ENCODE measurements at places on chromosomes 6 and 20. TPM values are rescaled to one million over a fixed set of nuclear protein-coding genes. Genes with fewer than 3 reads are reported as not detected.
A peak's percentile ranks its signal among the peaks of the same experiment; 100 is the strongest.

FAM50B gene
- total RNA-seq = 15.3 TPM

MOG gene
- total RNA-seq = not detected

DNA sequence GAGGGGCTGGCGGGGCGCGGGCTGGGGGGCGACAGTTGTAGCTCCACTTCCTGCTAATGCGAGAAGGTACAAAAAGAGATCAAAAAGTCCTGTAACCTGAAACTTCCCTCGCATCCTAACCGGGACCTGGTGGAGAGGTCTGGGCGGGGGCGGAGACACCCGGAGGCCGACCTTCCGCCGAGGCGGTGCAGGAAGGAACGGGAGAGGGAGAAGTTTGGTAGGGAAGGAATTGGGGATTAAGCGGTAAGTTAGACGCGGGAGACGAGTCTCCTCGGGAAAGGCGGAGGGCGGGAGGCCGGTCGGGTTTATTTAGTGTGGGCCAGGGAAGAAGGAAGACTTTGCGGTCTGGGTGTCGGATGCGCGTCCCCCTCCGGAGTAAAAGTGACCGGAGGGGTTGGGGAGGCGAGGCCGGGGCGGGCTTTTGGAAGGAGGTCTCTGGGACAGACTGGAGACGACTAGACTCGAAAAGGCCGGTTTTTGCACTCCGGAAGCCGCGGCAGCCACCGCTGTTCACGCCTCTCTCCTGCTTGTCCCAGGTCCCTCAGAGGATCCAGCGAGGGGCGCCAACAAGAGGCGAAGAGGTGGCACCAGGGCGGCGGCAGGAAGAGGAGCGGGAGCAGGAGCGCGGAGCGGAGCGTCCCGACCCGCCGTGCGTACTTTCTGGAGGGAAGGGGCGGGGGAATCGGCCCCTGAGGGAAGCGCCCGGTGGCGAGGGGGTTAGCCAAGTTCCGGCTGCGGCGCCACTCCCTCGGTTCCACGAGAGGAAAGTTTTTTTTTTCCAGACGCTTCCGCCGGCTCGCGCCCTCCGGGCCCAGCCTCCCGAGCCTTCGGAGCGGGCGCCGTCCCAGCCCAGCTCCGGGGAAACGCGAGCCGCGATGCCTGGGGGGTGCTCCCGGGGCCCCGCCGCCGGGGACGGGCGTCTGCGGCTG is 734 bp downstream of the TPBG start:
- peak overlapping the region; percentile 61 for H3K4me3 ChIP-seq
- H3K27me3 ChIP-seq = peaks cover 30% of the 10 kb centered on the region
- DNase-seq = peak; percentile 33
- peak overlapping the region; percentile 83 for H3K27ac ChIP-seq
- H3K36me3 ChIP-seq = no peaks in the 10 kb centered on the region

DNA sequence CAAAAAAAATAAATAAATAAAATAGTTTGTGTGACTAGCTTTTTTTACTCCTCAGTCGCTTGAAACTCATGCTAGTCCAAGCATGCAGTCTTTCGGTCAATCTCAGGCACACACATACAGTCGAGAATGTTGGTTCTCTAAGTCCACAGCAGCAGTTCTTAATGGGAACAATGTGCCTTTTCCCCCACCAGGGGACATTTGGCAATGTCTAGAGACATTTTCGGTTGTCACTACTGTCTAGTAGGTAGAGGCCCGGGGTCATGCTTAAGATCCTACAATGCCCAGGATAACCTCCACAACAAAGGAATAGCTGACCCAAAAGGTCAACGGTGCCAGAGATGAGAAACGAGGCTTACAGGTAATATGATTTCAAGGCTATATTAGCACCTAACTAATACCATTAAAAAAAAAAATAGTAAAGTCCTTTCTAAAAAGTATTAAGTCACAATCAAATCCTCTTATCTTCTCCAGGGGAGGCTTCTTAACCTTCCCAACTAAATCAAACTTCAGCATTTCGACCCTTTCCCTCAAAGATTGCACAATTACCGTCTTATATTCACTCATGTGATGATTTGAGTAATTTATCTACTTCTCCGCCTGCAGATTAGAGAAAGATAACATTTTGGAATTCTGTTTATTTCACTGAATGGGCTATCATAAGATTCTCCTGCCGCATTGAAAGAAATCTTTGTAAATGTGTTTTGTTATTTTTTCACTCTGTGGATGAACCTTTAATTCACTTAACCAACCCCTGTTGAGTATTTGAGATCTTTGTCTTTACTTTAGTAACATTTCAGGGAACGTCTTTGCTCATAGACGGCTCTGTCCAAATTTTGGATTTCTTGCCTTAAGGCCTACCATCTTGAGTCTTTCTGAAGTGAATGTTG is 8.1 kb upstream of the SALL4 start:
- no peaks in the 10 kb centered on the region for H3K4me1 ChIP-seq
- no peak overlapping the region for H3K4me3 ChIP-seq
- no peak overlapping the region for H3K27ac ChIP-seq
- no peak for DNase-seq

- H3K27me3 ChIP-seq = no peaks in the 10 kb centered on the region
- H3K4me3 ChIP-seq = no peak overlapping the region
- H3K27ac ChIP-seq = no peak overlapping the region
- H3K4me1 ChIP-seq = no peaks in the 10 kb centered on the region
- no peaks in the 10 kb centered on the region for H3K36me3 ChIP-seq
- DNase-seq = no peak
Measured at GRCh38 chr20:9035126-9035525, 33.8 kb upstream of the PLCB4 start.

GRCh38 chr6:69933239-69933638 is 66.9 kb downstream of the COL19A1 start:
- DNase-seq = no peak
- H3K27me3 ChIP-seq = no peaks in the 10 kb centered on the region
- no peak overlapping the region for H3K4me3 ChIP-seq
- H3K36me3 ChIP-seq = no peaks in the 10 kb centered on the region
- H3K4me1 ChIP-seq = no peaks in the 10 kb centered on the region
